ENCODE measurements at places on chromosomes 1 and 21. TPM values are rescaled to one million over a fixed set of nuclear protein-coding genes. Genes with fewer than 3 reads are reported as not detected.

Gene DNAJC6
- total RNA-seq: 0.67 TPM

Gene AMY1A
- total RNA-seq: not detected

Gene SWT1
- 4.9 TPM for total RNA-seq

Gene CCDC185
- not detected for total RNA-seq

Gene PTPRU
- total RNA-seq: 0.24 TPM

Gene HRNR
- not detected for total RNA-seq

Gene TNFRSF8
- 2.2 TPM for total RNA-seq

DNA sequence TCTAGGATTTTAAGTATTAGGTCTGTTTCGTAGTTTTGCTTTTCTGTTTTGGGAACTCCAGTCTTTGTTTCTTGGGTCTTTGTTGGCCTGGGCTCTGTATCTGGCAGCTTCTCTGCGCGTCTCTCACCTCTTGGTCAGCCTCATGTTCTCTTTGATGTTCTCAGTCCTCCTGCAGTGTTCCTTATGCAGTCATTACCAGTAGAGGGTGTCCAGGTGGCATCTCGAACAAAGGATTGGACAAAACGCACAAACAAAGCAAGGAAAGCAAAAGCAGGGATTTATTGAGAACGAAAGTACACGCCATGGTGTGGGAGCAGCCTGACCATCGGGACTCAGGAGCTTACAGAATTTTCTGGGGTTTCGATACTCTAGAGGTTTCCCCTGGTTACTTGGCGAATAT is 133.7 kb upstream of the COL6A1 start:
- peaks cover 10% of the 10 kb centered on the region for H3K27me3 ChIP-seq
- no peaks in the 10 kb centered on the region for H3K36me3 ChIP-seq
- H3K4me3 ChIP-seq: no peak overlapping the region
- H3K27ac ChIP-seq: no peak overlapping the region

DNA sequence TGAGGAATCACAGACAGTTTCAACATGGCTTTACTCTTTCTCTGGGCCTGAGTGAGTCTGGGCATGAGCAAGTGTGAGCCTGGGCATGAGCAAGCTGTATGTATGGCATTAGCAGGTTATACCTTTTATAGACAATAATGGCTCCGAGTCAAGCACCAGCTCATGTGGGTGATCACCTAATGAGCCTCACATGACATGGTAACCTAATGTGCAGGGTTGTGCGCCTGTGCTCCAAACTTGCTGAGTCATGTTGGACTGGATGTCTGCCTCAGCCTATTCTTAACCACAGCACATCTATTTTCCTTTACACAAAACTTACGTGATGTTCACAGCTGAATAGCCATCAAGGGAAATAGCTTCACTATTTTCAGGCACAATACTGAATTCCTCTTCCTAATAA is 236.2 kb upstream of the NRIP1 start:
- no peak overlapping the region for H3K4me3 ChIP-seq
- peaks cover 2% of the 10 kb centered on the region for H3K27me3 ChIP-seq
- H3K27ac ChIP-seq: no peak overlapping the region
- H3K36me3 ChIP-seq: no peaks in the 10 kb centered on the region
- DNase-seq: no peak

DNA sequence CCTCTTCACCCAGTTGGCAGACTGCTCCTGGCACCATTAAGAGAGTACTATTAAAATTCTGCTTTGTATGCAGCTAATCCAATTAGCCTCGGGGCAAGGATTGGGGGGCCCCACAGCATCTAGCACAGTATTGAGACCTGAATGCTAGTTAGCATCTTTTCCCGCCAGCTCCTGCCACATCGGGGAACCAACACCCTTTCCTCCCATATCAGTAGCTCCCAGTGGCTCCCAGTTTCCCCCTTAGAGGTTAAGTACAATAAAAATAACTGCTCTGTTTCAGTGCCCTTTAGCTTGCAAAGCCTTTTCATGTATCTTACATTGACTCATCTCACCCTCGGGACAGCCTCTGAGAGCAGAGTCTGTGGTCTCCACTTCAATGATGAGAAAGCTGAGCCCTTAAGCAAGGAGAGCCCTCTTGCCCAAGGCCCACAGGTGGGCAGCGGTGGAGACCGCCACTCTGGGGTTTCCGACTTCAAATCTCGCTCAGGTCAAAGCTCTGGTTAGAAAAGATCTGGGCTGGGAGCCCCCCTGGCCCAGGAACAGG is 4.2 kb upstream of the PMVK start:
- peak overlapping the region; percentile 41 for H3K4me3 ChIP-seq
- no peak for DNase-seq
- peak overlapping the region; percentile 86 for H3K27ac ChIP-seq
- no peaks in the 10 kb centered on the region for H3K27me3 ChIP-seq
- H3K36me3 ChIP-seq: peaks cover 13% of the 10 kb centered on the region

GRCh38 chr1:163876546-163876945 is 554.8 kb downstream of the NUF2 start:
- H3K4me1 ChIP-seq: no peaks in the 10 kb centered on the region
- DNase-seq: no peak
- no peaks in the 10 kb centered on the region for H3K27me3 ChIP-seq
- no peaks in the 10 kb centered on the region for H3K36me3 ChIP-seq

DNA sequence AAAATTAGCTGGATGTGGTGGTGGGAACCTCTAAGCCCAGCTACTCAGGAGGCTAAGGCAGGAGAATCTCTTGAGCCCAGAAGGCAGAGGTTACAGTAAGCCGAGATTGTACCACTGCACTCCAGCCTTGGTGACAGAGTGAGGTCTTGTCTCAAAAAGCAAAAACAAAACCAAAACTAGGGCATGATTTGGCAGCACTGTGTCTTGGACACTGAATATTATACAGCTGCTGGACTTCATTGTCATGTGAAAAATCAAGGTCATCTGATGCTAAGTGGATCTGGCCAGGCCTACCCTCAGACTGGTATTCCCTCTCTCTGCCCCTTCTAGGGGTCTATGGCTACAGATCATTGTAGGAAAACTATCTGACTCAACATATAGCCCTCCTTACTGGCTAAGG is 55.2 kb upstream of the MRPS6 start:
- no peaks in the 10 kb centered on the region for H3K36me3 ChIP-seq
- H3K27ac ChIP-seq: peak overlapping the region; percentile 96
- H3K4me1 ChIP-seq: no peaks in the 10 kb centered on the region
- no peak for DNase-seq
- no peaks in the 10 kb centered on the region for H3K27me3 ChIP-seq

GRCh38 chr1:233230011-233230410 is 65.5 kb downstream of the PCNX2 start:
- no peaks in the 10 kb centered on the region for H3K27me3 ChIP-seq
- no peak overlapping the region for H3K27ac ChIP-seq
- no peaks in the 10 kb centered on the region for H3K4me1 ChIP-seq

GRCh38 chr1:202880961-202881460 is 7.9 kb downstream of the RABIF start:
- H3K27me3 ChIP-seq: no peaks in the 10 kb centered on the region
- H3K4me1 ChIP-seq: no peaks in the 10 kb centered on the region
- H3K4me3 ChIP-seq: no peak overlapping the region
- no peak overlapping the region for H3K27ac ChIP-seq
- H3K36me3 ChIP-seq: peaks cover 51% of the 10 kb centered on the region
- no peak for DNase-seq

- H3K27ac ChIP-seq: peak overlapping the region; percentile 24
- H3K4me3 ChIP-seq: peak overlapping the region; percentile 35
- no peak for DNase-seq
- H3K4me1 ChIP-seq: peaks cover 59% of the 10 kb centered on the region
- H3K27me3 ChIP-seq: no peaks in the 10 kb centered on the region
These were observed 420 bp upstream of the DCDC2B start for GRCh38 chr1:32208469-32208868.

DNA sequence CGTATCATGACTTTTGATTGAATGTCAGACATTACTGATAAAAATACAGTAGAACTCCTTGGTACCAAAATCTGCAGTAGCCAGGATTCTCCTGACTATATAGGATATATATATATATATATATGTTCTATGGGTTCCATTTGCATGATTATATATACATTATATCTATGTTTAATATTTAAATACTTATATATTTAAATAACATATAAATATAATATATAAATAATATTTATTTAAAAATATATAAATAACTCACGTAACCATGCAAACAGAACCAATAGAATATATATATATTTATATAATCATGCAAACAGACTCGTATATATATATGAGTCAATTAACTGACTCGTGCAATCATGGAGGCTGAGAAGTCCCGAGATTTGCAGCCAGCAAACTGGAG is 278.8 kb upstream of the PLXNA2 start:
- no peak for DNase-seq
- no peak overlapping the region for H3K4me3 ChIP-seq
- no peaks in the 10 kb centered on the region for H3K27me3 ChIP-seq
- no peak overlapping the region for H3K27ac ChIP-seq
- no peaks in the 10 kb centered on the region for H3K36me3 ChIP-seq

DNA sequence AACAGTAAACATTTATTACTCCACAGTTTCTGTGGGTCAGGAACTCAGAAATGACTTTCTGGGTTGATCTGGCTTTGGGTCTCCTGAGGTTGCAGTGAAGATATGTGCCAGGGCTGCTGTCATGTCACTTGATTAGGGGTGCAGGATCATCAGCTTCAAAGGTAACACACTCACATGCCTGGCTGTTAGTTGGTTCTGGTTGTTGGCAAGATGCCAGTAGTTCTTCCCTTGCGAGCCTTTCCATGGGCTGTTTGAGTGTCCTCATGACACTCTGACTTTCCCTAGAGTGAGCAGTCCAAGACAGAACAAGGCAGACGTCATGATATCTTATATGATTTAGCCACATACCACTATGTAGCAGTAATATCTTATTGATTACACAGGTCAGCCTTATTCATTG is 1.8 kb downstream of the SWT1 start:
- peaks cover 34% of the 10 kb centered on the region for H3K4me1 ChIP-seq
- no peak overlapping the region for H3K27ac ChIP-seq
- no peak for DNase-seq
- peaks cover 34% of the 10 kb centered on the region for H3K36me3 ChIP-seq
- no peaks in the 10 kb centered on the region for H3K27me3 ChIP-seq
- peak overlapping the region; percentile 24 for H3K4me3 ChIP-seq

GRCh38 chr1:192151176-192151575 is 7.1 kb upstream of the RGS18 start:
- no peaks in the 10 kb centered on the region for H3K4me1 ChIP-seq
- H3K27ac ChIP-seq: no peak overlapping the region
- H3K4me3 ChIP-seq: no peak overlapping the region
- DNase-seq: no peak

DNA sequence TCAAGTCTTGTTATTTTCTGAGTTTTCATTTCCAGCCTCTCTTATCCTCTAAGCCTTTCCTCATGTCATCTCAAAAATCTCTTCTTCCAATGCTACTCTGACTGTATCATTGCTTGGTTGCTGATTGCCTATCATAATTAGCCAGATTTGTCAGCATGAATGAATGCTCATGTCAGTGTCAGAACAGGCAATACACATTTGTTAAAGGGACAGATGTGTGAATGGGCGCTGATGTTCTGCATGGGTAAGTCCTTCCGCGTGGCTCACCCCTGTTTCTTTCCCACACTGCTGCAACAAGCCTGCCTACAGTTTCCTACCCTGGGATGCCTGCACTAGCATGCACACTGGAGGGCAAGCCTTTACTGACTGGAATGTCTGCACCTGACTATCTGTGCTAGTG is 100.6 kb downstream of the RHOU start:
- no peak for DNase-seq
- H3K27me3 ChIP-seq: peaks cover 14% of the 10 kb centered on the region
- peaks cover 2% of the 10 kb centered on the region for H3K4me1 ChIP-seq
- H3K4me3 ChIP-seq: no peak overlapping the region

Data from activated B cell treated with CpG ODN at 0.5 μM for 24 hours (primary cell).